GDM1 (cell line): ENCODE measurements at places on chromosomes 1 and 21.

- DNase-seq = no peak
These were observed 955.7 kb downstream of the TTLL7 start for GRCh38 chr1:83043244-83043643.

DNA sequence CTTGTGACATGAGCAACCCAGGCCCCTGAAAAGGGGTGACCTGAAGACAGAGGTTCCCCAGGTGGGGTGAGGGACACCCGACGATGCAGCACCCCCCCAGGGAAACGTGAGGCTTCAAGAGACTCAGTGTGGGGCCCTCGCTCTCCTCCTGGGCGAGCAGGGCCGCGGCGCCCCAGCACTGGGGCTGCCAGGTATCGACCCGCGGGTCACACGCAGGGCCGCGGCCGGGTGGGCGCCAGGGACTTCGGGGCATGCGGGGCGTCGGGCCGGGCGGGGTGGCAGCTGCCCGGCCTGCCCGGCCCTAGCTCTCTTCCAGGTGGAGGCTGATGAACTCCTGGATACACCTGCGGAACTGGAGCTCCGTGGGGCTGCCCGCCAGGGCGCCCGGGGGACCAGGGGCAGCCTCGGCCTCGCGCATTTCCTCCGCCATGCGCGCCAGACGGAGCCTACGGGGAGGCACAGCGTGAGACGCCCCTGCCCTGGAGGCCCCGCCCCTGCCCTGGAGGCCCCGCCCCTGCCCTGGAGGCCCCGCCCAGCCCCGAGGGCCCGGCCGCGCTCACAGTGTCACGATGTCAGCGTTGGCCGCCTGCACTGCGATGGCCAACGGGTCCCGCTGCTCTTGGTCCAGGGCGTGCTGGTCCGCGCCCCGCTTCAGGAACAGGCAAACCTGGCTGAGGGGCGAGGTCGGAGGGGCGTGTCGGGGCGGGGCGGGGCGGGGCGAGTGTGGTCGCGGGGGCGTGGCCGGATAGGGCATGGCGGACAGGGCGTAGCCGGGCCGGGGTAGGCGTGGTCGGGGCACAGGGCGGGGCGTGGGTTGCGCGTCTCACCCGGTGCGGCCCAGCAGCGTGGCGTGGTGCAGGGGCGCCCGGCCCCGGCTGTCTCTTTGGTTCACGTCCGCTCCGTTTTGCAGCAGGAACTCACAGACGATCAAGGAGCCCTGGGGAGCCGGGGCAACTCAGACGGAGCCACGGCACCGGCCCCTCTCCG, 13.3 kb downstream of the SCNN1D start:
- DNase-seq = no peak

GRCh38 chr1:244802041-244802440, 33.4 kb upstream of the COX20 start:
- no peak for DNase-seq

DNA sequence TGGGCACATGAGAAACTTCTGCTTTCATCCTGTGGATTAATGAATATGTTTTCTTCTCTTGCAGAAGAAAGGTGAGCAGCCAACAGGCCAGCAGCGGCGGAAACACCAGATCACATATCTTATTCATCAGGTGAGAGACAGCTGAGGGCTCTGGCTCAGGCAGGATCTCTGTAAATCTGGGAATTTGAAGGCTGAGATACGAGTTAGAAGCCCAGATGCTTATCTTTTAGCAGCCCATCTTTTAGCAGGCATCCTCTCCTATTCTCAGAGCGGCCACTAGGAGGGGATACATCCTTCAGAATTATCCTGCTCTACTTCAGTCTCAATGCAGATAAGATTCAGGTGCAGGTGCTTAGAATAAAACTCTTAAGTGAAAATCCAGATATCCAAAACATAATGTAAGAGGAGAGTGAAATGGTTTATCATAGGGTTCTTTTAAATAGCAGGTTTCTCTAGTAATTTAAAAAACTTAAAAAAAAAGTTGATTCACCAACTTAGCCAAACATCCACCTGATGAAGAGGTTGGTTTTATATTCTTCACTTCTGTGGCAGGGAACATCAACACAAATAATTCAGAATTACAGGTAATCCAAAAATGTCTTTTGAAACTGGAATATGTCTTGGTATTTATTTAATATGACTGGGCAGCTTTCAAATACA, 19.3 kb downstream of the SH2D2A start:
- peak; percentile 18 for DNase-seq

GRCh38 chr1:243313635-243314536, 58.0 kb downstream of the SDCCAG8 start:
- no peak for DNase-seq

DNA sequence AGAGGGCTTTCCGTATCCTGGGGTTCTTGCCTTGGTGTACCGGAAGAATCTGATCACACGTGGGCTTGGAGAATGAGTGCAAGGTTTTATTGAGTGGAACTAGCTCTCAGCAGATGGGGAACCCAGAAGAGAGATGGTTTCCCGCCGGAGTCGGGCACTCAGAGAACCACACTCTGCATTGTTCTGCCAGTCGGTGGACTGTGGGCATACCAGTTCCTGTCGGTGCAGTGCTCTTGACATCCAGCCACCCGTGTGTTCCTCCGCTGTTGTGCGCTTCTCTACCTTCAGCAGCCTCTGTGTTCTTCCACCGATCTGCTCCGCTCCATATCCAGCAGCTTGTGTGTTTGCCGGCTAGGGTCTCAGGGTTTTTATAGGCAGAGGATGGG, 10.8 kb upstream of the PPIE start:
- DNase-seq = no peak

GRCh38 chr1:41364442-41365319, 3.4 kb downstream of the FOXO6 start:
- no peak for DNase-seq

- DNase-seq = no peak
These were observed 265.2 kb downstream of the ADGRL2 start for GRCh38 chr1:82065916-82066315.

- peak; percentile 59 for DNase-seq
These were observed 10.7 kb downstream of the MACF1 start for GRCh38 chr1:39214998-39215873.

- DNase-seq = no peak
These were observed 190.6 kb upstream of the SAMSN1 start for GRCh38 chr21:14736672-14737071.

DNA sequence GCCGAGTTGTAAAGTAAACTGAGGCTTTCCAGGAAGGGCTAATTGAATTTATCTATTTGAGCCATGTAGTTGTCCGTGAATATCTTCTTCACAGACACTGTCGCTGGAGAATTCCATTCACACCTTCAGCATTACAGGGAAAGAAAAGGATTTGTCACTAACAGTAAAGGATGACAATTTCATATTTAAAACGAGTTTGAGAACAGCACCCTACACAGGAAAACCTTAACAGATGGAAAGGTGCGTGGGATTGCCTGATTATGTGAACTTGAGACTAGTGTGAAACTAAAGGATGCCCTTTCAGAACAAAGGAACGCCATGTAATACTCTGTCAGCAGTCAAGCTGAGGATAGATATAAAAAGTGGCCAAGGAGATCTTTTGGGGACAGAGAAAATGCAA, 492.5 kb upstream of the ADGRL2 start:
- DNase-seq = no peak

DNA sequence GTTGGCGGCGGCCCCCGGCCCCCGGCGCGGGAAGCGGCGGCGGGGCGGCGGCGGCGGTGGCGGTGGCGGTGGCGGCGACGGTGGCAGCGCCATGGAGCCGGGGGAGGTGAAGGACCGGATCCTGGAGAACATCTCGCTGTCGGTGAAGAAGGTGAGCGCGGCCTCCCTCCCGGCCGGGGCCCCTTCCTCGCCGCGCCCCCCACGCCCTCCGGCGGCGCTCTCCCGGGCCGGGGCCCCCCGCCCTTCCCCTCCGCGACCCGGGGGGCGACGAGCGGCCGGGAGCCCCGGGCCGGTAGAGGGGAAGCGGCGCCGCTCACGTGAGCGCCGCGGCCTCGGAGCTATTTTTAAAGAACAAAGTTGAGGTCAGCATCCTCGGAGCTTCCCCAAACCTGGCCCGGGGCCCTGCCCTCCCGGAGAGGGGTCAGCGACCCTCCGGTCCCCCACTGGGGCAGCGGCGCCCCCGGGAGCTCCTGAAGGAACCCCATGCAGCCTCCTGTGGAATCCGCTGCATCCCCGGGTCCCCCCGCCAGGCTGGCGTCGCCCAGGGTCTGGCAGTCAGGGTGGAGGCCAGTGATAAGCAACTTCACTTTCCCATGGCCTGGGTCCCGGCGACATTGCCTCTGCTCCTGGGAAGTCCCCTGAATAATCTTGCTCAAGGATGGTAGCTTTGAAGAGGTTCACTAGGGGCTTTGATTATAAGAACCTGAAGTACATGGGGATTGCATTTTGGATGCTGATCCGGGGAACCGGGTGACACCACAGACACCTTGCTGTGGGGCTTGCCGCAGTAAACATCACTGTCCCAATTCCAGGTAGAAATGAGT, 560 bp downstream of the PLEKHM2 start:
- no peak for DNase-seq

GRCh38 chr1:154425172-154425571, 20.0 kb downstream of the IL6R start:
- no peak for DNase-seq

- no peak for DNase-seq
These were observed 14.1 kb upstream of the FAAH start for GRCh38 chr1:46379996-46380395.

- no peak for DNase-seq
These were observed 78.9 kb downstream of the DNM3 start for GRCh38 chr1:171919891-171920887.

GRCh38 chr21:44267655-44268142, 6.0 kb upstream of the DNMT3L start:
- no peak for DNase-seq

GRCh38 chr1:185373813-185374529, 56.9 kb upstream of the IVNS1ABP start:
- DNase-seq = peak; percentile 3

DNA sequence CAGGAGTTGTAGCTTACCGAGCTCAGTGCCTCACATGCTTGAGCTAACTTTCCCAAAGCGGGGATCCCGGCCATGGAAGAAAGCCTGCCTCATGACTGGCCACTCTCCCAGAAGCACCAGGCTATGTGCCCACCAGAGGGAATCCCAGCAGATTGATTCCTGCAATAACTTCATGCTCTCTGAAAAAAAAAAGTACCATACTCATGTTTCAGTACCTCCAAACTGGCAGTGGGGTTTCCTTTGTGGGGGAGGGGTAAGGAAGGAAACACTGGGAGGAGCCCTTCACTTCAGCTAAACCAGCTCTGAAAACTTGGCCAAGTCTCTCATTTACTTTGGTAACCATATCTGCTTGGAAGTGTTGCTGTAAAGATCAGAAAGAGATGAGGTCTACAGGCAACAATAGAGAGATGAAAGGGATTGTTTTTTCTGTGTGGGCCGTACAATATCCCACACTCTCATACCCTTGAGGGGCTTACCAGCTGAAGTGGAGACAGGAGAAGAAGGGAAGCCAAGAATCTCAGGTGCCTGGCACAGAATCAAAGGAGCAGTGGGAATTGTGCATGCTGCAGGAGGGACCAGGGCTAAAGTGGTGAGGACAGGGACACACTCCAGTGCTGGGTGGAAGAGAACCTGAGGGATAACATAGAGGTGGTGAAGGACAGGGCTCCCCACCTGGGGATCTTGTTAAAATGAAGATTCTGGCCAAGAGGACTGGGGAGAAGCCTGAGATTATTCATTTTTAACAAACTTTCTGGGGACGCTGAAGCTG, 42.4 kb upstream of the TACSTD2 start:
- DNase-seq = peak; percentile 66

- DNase-seq = no peak
These were observed 21.5 kb downstream of the DPH5 start for GRCh38 chr1:101004061-101004460.

GRCh38 chr1:40337443-40337842, 20.4 kb upstream of the COL9A2 start:
- no peak for DNase-seq

GRCh38 chr1:41670217-41670957, 185.9 kb upstream of the EDN2 start:
- no peak for DNase-seq

- no peak for DNase-seq
These were observed 933 bp downstream of the ANKRD34A start for GRCh38 chr1:145963265-145964019.

DNA sequence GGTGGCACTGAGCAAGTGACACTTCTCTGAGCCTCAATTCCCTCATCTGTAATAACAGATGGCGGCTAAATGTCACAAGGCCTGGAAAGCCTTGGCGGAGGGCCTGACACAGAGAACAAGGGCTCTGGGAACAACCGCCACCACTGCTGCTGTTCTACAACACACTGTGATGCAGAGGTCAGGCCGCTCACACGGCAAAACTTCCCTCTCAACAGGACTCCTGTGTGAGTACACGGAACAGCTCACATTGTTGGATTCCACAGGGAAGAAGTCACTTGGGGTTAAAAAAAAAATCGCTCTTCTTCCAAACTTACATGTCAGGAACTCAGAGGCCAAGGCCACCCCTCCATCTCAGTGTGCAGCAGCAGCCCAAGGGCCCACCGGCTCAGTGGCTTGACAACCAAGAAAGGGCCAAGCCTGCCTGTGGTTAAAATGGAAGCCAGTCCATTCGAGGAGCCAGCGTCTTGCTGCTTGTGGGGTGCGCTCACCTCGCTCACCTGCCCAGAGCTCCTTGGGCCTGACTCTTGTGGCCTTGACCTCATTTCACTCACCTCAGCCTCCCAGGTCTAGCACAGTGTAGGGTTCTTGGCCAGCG, 101.1 kb downstream of the RAVER2 start:
- no peak for DNase-seq
